ENCODE measurements at places on chromosomes 1 and 21.

- no peak for DNase-seq
These were observed 139.9 kb downstream of the GALNT2 start for GRCh38 chr1:230206976-230207375.

GRCh38 chr1:194908643-194909042 is 1699.6 kb downstream of the KCNT2 start:
- DNase-seq = no peak

DNA sequence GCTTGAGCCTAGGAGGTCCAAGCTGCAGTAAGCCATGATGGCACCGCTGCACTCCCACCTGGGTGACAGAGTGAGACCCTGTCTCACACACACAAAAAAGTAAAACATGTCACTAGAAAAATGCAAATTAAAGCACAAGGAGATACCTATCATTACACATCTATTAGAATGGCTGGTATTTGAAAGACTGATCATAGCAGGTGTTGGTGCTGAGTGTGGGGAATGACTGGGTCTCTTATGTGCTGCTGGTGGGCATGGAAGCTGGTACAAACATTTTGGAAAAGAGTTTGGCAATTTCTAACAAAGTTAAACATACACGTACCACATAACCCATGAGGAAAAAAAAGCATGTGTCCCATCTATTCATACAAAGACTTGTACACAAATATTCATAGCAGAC is 142.1 kb upstream of the ZBTB40 start:
- DNase-seq = no peak

- no peak for DNase-seq
These were observed 11.9 kb downstream of the AHCYL1 start for GRCh38 chr1:109996476-109996875.

DNA sequence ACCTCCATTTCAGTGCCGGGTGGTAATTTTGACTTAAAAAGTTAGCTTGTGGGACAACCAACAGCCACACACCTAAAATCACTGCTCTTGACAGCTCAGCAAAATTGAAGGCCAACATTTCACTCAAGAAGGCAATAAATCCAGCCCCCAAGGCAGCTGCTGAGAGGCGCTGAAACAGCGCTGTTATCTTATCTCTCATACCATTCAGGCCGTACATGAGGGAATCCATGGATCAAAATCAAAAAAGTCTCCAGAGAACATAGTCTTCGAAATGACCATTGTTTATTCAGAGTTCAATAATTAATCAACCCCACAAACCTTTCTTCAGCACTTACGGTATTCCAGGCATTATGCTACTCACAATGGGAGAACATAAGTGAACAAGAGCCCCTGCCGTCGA is 38.5 kb downstream of the ZBTB18 start:
- DNase-seq = no peak

- DNase-seq = no peak
These were observed 25.0 kb downstream of the GORAB start for GRCh38 chr1:170556917-170557316.

- DNase-seq = no peak
These were observed 27.9 kb upstream of the EPHA8 start for GRCh38 chr1:22535399-22535798.
